ENCODE measurements at places on chromosomes 12 and 14.

DNA sequence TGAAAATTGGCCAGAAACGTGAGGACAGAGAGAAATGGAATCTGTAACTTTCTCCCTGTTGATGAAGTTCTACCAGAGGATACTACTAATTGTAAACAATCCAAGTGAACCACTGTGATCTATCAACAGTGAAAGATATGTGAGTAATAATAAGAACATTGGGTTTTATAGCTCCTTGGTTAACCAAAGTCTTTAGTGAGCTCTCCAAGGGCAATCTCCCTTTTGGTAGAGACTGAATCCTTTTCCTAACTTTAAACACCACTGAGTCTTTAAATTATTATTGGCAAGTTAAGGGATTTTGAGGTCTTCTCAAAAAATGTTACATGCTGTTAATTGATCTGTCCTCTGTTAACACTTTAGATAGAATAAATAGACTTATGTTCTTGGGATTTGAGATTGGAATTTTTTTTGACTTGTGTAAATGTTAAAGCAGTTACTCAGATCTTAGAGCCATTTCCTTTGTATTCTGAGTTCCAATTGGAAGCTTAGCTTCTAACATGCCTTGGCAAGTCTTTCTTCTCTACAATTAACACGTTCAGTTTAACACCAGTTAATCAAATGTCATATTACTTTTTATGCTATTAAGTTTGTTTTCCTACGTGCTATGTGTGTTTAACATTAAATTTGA, 338.2 kb upstream of the DDHD1 start:
- no peak for DNase-seq

- DNase-seq, result peak; percentile 51
These were observed 4.3 kb upstream of the NIN start for GRCh38 chr14:50835280-50835679.

- no peak for DNase-seq
These were observed 29.2 kb downstream of the PITPNM2 start for GRCh38 chr12:123121670-123122069.

- DNase-seq, result no peak
These were observed 22.1 kb upstream of the CD69 start for GRCh38 chr12:9782547-9783382.

DNA sequence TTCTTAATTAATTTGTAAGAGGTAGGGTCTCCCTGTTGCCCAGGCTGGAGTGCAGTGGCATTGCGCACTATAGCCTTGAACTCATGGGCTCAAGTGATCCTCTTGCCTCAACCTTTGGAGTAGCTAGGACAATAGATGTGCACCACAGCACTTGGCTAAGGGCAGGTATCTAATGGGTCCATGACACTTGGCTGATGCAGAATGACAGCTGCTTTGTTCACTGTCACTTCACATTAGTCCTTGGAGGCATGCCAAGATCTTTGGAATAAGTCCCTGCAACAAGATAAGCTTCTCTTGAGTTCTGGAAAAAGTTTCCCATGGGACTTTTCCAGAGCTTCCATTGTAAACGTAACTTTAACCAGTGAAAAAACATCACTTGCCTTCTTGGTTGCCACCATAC, 23.4 kb downstream of the COQ6 start:
- DNase-seq, result no peak

DNA sequence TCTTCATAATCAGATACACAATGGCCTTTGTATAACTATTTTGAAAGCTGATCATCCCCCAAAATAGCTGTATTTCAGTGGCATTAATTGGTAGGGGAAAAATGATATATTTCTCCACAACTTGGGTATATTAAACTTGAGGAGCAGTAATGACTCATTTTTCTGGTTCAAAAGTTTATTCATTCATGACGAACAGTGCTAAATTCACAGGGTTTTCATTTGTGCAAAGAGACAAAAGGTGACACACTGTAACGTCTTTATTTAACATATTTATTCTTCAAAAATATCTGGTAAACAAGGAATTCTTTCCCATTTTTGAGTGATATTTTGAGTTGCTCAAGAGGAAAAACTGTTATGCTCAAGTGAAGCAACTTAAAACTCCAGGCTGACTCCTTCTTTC, 415.5 kb upstream of the SOX5 start:
- DNase-seq, result no peak

- peak; percentile 12 for DNase-seq
These were observed 165.8 kb downstream of the MON2 start for GRCh38 chr12:62632411-62632918.

GRCh38 chr14:26138764-26139445, 458.9 kb downstream of the NOVA1 start:
- DNase-seq, result no peak

GRCh38 chr12:121618659-121619233, 7.6 kb upstream of the ORAI1 start:
- DNase-seq, result no peak

DNA sequence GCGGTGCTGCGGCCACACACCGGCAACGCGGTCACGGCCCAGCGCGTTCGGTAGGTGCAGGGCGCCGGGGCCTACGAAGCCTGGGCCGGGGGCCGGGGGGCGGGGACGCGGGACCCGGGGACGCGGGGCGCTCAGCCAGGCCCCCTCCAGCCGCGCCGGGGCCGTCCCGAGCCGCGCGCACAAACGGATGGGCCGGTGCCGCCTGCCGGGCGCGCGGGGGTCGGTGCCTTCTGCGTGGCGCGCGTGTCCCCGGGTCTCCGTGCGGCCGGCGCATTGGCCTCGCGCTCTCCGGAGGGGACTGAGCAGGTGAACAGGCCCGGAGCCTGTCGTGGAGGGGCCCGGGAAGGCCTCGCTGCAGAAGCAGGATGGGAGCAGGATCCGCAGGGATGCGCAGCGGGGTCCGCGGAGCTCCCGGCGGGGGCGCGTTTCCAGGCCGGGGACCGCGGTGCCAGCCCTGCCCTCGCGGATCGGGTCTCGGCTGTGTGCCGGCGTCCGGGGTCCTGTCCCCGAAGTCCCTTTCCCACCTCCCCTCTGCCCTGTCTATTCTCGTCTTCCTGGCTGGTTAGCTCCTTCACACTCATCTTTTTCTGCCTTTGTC, 421 bp downstream of the GLT1D1 start:
- DNase-seq, result no peak

DNA sequence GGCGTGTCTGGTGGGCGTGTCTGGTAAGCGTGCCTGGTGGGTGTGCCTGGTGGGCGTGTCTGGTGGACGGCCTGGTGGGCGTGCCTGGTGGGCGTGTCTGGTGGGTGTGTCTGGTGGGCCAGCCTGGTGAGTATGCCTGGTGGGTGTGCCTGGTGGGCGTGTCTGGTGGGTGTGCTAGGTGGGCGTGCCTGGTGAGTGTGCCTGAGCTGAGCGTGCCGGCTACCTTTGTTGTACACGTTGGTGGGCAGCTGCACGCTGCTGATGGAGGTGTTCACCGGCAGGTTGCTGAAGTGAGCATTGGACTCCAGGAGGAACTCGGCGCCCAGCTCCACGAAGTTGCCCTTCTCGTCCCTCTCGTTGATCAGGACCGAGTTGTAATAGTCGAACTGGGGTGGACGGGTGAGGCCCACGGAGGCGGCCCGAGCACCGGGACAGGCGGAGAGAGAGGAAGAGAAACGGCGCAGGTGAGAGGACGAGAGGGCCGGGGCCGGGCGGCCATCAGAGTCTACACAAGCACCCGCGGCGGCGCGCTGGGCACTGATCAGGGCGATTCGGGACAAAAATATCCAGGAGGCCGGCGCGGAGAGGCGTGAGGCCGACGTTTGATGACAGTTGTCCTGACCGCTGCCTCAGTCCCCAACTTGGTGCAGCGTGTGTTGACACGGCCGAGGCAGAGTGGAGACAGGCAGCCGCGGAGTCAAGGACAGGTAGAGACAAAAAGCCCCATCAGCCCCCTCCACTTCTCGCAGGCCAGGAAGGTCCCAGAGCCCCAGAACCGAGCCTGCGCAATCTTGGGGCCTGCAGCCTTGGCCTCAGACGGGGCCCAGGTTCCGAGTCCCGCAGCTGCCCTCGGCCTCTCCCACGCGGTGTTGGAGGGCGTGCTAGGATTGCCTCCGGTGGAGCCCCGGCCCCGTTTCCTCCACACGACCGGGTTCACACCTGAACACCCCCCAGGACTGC, 10.5 kb downstream of the CACNA2D4 start:
- DNase-seq, result peak; percentile 49
